ENCODE measurements at places on chromosomes 2 and 18.

DNA sequence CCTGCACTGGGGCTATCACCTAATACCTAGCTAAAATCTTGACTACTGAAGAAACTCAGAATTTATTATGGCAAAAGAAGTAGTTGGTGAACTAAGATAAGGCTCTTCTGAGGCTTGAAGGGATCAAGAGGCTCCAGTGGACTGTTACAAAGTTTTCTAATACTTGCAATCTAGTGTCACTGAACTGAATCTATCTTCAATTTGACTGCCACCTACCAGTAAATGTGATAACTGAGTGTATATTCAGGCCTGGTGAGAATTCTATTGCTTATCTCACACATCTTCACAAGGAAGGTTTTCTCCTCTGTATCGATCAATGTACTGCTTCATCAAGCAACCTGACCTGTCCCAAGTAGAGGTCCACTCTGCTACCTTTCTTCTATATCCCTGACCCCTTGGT, 40.8 kb downstream of the DARS1 start:
- no peak for DNase-seq

- DNase-seq: no peak
Measured at GRCh38 chr2:64404743-64405142, 49.2 kb upstream of the LGALSL start.

GRCh38 chr18:36058674-36059073, 8.7 kb downstream of the RPRD1A start:
- DNase-seq: no peak

DNA sequence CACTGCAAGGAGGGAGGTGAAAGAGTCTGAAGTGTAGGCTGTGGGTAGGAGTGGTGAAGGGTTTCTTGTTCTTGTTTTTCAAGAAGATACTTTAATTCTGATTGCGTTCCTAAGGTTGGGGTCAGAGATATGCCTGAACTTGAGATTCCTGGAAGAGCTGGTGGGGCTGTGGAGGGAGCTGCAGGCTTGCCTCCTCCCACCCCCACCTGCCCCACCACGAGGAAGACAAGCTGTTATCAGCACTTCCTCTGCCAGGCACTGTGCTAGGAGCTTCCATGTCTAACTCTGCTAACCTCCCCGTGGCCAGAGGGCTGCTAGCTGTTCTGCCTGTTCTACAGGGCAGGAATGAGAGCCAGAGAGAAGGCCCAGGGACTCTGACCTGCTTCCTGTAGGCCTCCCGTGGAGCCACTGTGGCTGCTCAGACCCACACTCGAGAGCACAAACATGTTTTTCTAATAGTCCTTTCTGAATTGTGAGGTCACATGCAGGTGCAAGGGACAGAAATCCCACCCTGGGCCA, 13.7 kb downstream of the ANKRD23 start:
- DNase-seq: no peak

DNA sequence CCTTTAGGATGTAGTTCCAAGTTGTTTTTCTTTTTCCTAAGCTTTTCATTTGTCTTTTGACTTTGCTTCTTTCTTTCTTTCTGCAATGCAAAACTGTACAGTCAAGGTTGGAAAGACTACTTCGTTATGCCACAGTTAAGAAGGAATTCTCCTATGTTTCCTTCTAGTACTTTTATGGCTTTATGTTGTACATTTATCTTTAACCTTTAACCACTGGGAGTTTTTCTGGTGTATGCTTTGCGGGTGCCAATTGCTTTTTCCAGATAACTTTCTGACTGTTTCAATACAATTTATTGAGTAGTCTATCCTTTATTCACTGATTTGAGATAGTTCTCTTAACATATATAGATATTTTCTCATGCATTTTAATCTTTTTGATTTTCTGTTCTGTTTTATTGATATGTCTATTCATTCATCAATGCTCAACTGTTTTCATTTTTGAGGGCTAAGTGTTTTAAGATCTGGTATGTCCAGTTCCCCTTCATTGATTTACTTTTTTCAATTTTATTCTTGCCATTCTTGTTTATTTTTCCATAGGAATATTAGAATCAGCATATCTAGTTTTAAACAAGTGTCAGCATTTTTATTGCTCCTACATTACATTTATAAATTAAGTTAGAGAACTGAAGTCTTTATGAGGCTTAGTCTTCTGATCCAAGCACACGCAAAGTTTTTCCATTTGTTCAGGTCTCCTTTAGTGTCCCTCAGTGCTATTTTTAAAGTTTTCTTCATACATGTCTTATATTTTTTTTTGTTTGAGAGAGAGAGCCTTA, 49.9 kb upstream of the COX7A2L start:
- DNase-seq: no peak

- no peak for DNase-seq
Measured at GRCh38 chr2:119371111-119371510, 4.3 kb downstream of the DBI start.

- DNase-seq: no peak
Measured at GRCh38 chr2:168320267-168320666, 72.9 kb upstream of the STK39 start.

- DNase-seq: no peak
Measured at GRCh38 chr2:235347691-235348090, 146.2 kb upstream of the AGAP1 start.

DNA sequence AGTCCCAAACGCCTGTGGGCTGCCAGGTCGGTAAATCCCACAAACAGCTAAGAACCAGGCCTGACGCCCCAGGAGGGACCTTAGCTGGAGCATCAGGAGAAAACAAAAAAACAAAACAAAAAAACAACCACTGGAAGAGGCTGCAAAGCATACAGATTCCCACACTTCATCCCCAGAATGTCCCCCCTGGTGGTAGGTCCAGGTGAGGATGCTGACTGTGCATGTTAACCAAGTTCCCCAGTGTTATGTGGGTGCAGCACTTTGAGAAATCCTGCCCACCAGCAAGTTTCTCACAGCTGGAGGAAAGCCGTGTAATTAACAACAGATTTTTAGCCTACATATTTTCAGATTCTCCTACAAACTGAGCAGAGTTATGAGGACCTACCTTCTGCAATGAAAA, 15.1 kb downstream of the ST3GAL5 start:
- no peak for DNase-seq

DNA sequence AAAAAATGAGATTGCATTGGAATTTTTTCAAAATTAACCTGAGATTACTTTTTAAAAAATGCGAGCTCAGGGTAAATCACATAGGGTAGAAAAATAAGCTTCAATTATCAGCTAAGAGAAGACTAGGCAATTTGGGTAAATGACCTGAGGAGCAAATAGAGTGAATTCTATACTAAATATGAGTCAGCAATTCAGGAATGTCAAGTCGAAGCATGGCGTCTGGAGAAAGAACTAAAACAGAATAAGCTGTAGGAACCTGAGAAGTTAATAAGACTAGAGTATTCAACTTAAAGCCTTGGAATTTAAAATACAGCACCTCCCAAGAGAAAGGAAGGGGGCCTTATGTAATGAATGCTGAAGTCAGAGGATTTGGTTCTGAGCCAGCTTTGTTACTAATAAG, 487.0 kb downstream of the SUCLG1 start:
- no peak for DNase-seq

DNA sequence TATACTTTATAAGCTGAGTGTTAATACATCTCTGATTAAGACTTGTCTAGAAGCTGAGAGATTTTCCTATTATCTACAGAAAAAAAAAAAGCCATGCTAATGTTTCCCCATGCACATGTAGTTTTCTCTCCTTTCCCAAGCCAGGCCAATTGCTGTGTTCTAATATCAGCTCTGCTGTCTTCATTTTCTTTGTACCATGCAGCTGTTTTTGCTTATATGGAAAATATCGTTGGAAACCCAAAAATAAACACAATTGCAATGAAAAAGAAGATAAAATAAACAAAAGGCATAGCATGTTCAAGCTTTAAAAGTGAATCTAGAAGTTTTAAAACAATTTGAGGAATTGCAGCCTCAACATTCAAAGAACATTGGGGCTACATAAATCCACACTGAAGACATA, 817.4 kb upstream of the ACVR2A start:
- DNase-seq: no peak

GRCh38 chr2:36238106-36238505, 117.5 kb upstream of the CRIM1 start:
- DNase-seq: no peak

GRCh38 chr2:61045999-61046398, 19.7 kb upstream of the SANBR start:
- no peak for DNase-seq

DNA sequence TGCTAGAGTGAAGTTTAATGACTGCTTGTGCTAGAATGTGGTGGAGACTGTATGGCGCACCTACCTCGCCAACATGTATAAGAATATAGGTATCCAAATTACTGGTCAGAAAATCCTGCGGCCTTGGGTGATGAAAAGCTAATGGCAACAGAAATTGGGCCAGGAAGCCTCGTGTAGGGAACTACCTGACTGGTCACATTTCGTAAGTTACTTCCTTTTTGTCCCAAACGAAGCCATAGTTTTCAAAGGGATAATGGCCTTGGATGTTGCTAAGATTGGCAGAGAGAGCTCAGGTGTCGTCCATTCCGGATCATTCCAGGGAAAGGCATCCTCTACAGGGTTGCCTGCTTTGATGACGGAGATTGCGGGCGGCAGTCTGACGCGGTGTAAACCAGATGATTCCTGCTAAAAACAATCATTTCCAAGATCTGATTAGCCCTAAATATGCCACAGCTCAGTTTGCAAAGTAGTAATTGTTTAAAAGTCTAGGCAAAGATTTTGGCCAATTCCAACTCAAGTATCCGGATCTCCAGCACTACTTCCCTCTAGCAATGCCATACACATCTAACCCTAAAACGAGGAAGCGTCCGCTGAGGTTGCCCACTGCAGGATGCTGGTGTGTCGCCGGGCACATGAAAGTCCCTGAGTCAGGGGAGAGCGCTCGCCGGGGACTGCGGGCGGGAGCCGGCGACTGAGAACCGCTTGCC, 708 bp upstream of the MALT1 start:
- no peak for DNase-seq

DNA sequence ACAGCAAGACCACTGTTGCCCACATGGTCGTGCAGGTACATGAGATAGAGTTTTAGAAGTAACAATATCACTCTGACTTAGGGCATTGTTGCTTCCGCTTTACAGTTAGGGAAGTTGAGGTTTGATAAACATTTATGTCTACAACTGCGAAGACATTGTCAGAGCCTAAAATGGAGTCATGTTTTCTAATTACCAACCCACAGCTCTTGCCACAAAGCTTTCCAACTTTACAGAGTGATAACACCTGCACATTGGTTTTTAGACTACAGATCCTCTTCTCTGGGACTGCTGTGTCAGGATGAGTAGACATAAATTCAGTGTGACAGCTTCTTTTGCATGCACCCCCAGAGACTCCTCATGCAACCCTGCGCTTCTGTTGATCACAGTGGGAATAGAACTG, 119.0 kb downstream of the FEZ2 start:
- no peak for DNase-seq

DNA sequence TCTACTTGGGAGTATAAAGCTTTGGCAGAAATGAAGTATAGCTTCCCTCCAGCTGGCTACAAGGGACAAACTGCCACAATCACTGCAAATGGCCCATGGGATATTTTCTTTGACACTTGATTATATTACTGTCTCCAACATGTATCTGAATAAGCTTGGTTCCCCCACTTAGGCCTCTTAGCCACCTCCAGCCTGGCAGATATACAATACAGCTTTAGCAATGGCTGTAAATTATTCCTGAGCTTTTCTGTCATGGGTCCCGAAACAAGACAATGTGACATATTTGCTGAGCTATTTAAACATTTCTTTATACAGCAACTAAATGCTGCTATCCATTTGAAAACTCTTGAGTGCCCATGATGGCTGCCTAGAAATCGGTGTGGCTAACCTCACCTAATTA, 406.2 kb downstream of the SUCLG1 start:
- DNase-seq: no peak

DNA sequence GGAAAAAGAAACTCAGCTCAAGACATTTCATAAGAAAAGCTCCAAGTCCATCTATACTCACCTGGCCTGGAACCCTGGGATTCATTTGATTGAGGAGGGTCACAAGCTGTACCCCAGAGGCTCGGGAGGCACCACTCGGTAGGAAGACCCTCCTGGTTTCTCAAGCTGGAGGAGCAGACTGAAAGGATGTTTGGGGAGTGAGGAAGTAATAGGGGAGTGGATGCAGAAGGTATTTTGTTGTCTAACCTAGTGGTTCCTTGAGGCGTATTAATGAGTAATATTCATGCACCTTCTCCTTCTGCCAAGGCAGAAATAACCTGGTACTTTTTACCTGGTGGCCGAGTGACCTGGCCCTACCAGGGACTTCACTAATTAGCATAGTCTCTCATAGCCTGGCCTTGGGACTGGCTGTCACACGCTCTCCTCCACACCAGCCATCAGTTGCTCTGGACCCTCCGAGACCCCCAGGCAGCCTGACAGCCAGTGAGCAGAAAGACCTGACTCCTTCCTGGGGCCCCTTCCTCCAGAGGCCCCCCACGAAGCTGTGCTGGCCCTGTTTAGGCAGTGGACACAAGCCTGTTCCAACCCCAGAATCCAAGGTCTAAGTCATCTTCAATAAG, 161.4 kb downstream of the BCL2 start:
- peak; percentile 28 for DNase-seq

DNA sequence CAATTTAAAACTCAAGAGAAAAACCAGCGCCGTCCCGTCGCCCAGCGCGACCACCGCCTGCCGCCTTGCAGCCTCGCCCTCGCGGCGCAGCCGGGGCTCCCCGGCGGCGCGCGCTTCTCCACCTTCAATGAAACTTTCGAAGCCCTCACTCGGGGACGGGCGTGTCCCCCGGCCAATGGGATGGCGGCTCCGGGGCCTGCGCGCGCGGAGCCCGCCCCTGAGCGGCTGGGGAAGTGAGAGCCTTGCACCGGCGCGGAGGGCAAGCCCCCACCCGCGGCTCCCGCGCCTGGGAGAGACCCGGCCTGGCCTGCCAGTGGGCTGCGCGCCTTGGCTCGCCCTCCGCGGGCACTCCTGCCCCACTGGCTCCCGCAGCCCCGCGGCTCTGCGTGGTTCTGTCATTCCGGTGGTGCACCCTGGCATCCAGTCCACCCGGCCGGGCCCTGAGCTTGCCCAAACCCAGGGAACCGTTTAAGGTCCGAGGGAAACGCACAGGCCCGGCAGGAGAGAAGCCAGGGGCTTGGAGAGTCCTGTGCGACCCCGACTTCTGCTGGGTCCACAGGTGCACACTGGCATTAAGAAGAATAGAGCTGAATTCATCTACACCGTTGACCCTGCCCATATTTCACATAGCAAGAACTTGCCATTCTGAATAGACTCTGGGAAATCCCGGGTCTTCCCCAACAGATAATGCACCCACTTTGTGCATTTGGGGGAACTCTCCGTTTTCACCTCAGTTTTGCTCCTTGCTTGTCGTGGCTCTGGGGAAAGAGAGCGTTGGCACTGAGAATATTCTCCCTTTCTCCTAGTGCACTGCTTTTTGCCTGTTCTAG, at the start of gene PIEZO2:
TSS of gene PIEZO2 (minus strand) at position 129 of the 830 bp plus-strand sequence. CDS start 981 bp downstream, outside the sequence.
- peak; percentile 2 for DNase-seq
